ENCODE measurements at places on chromosomes 7 and 10. TPM values are rescaled to one million over a fixed set of nuclear protein-coding genes. Genes with fewer than 3 reads are reported as not detected.
A peak's percentile ranks its signal among the peaks of the same experiment; 100 is the strongest.

DNA sequence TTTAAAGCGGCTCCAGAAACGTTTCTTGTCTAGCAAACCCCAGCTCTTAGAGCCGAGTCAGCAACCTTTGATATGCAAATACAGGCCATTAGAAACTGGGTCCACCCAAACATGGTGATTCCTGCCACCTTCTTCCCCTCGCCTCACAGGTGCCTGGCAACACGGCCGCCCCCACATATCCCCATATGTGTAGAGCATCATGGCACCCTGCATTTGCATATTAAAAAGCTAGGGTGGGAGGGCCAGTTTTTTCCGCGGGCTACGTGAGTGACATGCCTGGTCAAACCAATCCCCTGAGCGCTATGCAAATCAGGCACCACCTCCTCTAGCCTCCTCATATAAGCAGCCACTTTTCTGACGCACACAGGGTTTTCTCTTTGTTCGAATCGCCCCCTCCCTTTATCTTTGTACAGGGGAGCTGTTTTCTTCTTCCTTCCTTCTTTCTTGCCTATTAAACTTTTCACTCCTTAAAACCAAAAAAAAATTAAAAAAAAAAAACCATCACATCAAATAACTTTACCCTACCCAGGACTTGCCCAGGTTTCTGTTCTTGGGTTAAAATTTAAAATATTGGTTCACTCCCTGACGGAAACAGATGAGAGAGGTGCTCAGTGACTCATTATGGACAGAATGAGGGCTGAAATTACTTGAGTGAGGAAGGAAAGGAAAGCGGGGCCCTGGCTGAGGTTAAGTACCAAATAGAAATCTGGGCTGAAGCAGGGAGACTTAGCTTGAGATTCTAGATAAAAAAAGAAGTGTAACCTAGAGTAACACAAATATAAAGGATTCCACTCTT lies 59.8 kb downstream of the COA1 start:
- DNase-seq: no peak

DNA sequence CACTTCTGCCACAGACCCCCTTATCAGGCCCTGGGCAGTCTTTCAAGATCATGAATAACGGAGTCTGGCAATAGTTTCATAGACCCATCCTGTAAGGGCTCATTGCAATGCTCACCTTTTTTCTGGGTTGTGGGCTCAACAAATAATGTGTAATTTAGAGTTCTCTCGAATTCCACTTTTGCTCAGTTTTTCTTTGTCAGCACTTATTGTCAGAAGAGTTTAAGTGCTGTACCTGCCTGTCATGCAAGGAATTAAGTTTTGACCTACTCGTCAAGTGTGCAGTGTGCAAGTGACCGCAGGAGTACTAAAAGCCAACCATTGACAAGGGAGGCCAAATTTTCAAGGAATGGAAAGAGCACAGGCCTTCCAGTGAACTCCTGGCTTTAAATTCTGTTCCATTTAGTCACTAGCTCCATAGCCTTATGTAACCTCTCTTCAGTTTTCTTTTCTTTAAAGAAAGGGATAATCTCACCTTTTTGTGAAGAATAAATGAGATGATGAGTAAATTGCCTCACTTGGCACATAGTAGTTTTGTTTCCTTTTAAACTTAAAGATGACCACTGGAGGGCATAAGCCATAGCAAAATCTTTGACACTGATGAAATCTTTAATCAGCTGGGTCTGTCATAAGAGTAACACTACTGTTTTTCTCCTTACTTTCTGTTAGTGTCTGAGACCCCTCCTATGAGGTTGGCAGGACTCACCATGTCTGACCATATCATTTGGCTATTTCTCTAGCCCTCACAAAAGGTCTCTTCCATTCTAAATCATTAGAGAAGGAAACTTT lies 313.3 kb downstream of the TYW1 start:
- DNase-seq: no peak

GRCh38 chr10:9743639-9744038 lies 1274.0 kb upstream of the CELF2 start:
- no peak for DNase-seq

DNA sequence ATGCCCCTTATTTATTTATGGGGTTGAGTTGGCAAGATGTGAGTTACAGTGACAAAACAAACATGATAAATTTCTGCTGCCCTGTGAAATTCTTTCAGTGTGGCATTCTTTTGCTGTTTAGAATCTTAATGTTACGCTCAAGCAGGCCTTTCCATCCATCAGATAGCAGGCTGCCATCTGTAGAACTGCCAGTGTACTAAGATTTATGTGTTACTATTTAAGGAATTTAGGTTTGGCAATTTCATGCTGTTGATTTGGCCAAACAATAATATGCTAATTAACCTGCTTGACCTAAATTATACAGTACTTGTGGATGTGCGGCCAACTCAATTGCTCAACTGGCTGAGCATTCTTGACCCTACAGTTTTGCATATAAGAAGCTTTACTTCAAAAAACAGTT lies 477.7 kb upstream of the TPK1 start:
- DNase-seq: peak; percentile 6

DNA sequence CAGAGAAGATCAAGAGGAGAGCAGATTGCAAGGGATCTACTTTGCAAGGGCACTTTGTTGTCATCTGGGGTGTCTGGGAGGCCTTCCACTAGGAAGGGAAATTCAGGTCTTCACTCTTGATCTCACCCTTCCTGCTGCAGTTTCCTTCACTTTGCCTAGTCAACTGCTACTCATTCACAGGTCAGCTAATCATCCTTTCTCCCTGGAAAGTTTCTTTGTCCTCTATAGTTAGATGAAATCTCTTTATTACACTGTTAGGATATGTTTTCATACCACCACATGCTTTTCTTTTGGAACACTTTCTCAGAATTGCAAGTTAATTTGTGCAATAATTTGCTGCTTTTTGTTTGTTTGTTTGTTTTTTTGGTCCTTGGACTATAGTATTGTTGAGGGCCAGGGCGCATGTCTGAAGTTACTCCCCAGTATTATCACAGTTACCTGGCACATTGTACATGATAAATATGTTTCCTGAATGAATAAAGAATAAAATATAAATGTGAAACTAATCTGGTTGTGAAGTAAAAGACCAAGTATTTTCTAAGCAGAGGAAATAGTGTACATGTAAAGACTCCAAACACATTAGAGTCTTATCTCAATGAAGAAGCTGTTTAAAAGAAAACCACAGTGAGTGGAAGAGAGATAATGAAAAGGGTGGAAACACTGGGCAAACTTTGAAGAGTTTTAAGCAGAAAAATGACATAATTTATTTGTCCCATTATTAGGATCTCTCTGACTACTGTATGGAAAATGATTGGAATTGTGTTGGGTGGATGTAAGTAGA lies 139.9 kb upstream of the DGKB start:
- DNase-seq: no peak

DNA sequence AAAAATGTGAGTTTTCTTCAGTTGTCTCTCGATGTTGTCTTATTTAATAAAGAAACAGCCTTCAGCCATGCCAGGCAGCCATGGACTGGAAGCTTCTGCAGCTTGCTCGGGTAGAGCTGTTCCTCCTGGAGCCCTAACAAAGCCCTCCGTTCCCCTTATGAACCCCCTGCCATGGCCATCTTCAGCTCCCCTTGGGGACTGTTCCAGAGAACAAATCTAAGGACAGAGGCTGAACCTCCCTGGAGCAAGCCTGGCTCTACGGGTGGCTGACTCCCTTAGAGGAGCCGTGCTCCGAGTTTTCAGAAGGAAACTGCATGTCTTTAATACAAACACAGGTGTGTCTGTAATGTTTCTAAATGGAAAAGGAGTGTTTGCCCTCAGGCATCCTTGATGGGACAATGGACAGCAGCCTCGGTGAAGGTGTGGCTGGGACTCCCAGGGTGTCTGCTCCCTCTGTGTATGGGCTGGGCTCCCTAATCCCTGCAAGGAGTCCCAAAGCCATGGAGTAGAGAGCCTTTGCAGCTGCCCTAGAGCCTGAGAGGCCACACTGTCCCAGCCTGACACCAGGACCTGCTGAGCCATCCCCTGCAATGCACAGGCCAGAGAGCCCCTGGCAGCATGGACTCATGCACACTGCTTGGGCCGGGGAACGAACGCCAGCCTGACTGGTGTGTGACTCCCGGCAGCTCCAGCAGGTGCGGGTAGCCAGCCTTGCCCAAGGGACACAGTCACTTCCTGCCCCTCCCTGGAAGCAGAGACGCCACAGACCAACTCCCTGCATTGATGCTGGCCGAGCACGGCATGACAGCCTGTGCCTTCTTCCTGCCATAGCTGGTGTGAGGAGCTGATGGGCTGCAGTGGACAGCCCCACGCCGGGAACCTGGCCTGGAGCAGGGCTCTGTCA lies 381.8 kb downstream of the TCERG1L start:
- DNase-seq: no peak

DNA sequence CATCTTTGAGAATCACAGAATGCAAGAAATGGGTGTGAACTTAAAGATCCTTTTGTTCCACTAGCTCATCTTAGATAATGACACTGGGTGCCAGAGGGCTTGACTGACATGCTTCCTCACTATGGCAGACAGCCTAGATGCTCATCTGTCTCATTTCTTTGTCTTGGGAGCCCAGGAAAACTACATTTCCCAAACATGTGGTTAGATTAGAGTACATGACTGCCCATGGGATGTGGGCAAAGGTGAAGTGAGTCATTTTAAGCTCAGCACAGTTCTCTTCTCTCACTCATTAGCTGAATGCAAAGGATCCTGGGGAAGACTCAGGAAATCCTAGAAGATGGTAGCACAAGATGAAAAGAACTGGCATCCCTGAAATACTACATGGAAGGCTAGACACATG lies 32.5 kb upstream of the TBX20 start:
- DNase-seq: no peak

GRCh38 chr10:88647061-88647615 lies 17.1 kb upstream of the LIPF start:
- no peak for DNase-seq

GRCh38 chr10:26331371-26331770 lies 106.8 kb upstream of the APBB1IP start:
- DNase-seq: peak; percentile 8

GRCh38 chr10:79238606-79239005 lies 108.7 kb upstream of the PPIF start:
- no peak for DNase-seq

GRCh38 chr10:115092555-115093285 lies 445 bp upstream of the ATRNL1 start:
- DNase-seq: peak; percentile 78

KEL gene
- 0.66 TPM for total RNA-seq

VENTX gene
- 0.04 TPM for total RNA-seq

PLEKHS1 gene
- 0.04 TPM for total RNA-seq

GIMAP4 gene
- 23.4 TPM for total RNA-seq

EBLN1 gene
- 0.09 TPM for total RNA-seq

MCM10 gene
- total RNA-seq: 5.1 TPM

POU6F2 gene
- total RNA-seq: 0.09 TPM
